ENCODE measurements at places on chromosomes 12 and 14.

DNA sequence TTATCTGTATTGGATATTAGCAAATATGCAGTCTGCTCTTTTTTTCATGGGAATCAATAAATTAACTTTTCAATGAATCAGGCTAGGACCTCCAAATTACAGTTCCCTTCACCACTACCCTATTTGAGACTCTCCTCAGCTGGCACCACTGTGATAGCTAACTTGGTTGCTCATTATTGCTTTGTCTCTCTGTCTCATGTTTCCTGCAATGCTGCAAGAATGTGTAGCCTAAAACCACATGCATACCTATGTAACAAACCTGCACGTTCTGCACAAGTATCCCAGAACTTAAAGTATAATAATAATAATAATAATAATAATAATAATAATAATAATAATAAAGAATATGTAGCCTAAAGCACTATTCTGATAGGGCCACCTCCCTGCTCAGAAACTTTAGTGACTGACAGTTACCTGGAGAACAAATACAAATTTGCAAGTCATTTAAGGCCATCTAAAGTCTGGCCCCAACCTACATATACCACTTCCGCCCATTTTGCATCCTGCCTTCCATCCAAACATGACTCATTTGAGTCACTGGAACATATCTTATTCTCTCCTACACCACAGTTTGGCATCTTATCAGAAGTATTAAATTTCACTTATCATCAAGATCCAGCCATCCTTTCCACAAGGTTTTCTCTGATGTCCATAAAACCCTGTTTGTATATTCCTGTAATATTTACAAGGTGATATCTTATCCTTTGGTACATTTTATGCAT is 215.1 kb downstream of the LRRK2 start:
- DNase-seq: no peak

DNA sequence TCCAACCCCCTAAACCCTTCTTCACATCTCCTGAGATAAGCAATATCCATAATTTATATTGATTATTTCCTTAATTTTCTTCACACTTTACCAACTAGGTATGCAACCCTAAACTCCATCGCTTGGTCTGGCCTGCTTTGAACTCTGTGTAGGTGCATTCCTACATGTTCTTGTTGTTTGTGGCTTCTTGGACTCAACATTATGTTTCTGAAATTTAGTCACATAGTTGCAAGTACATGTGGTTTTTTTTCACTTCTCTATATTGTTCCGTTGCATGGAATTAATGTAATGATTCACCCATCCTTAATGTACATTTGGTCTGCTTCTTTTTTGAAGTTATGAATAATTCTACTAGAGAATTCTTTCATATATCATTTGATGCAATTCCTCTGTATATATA is 1.6 kb upstream of the TAS2R30 start:
- no peak for DNase-seq

GRCh38 chr14:101449114-101449513 is 112.2 kb upstream of the DIO3 start:
- DNase-seq: peak; percentile 89

- DNase-seq: peak; percentile 14
Measured at GRCh38 chr14:34374998-34375740, 86.9 kb downstream of the SPTSSA start.

- peak; percentile 49 for DNase-seq
Measured at GRCh38 chr12:88658009-88658408, 77.7 kb upstream of the KITLG start.

- no peak for DNase-seq
Measured at GRCh38 chr14:93857500-93858283, 69.4 kb upstream of the PRIMA1 start.

- no peak for DNase-seq
Measured at GRCh38 chr12:22971247-22971646, 346.3 kb downstream of the ETNK1 start.

DNA sequence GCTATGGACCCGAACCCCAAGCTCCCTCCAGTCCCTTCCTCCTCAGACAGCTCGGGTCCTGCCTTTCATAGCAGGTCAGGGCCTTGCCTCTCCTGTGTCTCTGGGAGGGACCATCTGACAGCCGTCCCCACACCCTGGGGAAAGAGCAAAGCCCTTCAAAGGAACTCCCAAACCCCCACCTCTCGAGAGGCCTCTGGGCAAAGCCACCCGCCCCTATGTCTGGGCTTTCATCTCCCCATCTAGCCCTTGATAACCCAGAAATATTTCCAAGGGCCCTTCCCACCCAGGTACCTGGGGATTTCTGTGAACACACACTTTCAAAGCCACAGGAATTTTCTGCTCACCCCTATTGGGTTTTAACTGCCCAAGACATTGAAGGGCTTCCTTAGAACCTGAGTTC is 32.1 kb downstream of the SNRNP35 start:
- no peak for DNase-seq

- no peak for DNase-seq
Measured at GRCh38 chr14:70454731-70455130, 2.8 kb downstream of the ADAM21 start.

DNA sequence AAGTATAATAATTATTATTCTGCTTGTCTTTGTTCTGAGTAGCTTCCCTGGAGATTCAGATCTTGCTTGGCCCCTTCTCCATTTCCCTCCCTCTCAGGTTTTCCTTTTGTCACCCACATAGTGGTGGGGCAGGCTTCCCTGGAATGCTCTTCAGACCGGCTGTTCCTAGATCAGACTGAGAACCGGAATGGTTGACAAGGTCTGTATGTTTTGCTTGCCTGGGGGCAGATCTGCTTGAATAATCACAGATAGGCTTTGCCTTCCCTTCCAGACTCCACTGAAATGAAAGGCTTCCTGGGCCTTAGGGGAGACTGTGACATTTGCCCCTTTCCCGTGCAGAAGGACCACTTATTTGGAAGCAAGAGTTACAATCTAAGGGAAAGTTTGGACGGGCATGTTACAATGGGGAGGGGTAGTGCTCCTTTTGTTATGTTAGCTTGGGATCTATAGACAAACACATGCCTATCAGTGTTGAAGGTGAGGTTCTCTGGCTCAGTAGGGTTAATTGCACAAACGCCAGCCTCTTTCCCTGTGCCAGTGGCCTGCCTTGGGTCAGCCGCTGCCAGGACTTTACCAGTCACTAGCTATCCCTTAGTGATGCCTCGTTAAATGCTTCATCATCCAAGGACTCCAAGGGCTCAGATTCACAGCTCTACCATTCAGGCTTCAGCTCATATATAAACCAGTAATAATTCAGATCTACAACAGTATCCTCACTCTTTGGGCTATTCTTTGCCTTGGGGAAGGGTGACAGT is 178.6 kb downstream of the SNAPC1 start:
- DNase-seq: no peak

DNA sequence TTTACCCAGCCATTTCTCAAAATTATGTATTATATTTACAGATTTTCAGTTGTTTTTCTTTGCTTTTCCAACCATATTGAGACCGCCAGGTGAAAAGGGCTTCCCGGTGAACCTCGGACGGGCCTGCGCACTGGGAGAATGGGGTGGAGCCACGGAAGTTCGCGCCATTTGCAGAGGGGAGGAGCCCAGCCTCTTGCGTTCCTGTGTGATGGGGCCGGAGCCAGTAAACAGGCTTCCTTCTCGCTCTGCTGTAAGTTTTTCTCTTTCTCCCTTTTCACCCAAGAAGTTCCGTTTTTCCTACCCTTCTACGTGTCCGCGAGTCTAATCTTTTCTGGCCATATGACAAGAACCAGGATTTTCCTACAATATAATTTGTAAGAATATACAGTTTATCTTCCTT is 1108.8 kb upstream of the SEL1L start:
- DNase-seq: peak; percentile 72

DNA sequence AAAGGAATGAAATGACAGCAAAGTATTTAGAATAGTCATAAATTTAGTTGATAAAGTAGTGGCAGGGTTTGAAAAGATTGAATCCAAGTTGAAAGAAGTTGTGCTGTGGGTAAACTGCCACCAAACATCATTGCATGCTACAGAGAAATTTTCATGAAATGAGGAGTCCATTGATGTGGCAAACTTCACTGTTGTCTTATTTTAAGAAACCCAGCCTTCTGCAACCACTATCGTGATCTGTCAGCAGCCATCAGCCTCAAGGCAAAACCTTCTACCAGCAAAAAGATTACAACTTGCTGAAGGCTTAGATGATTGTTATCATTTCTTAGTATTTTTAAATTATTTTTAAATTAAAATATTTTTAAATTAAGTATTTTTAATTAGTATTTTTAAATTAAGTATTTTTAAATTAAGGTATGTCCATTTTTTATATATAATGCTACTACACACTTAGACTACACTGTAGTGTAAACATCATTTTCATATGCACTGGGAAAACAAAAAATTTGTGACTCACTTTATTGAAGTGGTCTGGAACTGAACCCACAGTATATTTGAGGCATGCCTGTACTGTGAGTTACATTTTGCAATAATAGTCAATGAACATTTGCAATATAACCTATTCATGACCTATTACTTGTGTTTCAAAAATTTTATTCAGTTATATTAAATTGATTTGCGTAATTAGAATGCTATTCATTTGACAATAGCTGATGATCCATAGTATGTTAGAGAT is 67.2 kb upstream of the SYT1 start:
- peak; percentile 81 for DNase-seq

DNA sequence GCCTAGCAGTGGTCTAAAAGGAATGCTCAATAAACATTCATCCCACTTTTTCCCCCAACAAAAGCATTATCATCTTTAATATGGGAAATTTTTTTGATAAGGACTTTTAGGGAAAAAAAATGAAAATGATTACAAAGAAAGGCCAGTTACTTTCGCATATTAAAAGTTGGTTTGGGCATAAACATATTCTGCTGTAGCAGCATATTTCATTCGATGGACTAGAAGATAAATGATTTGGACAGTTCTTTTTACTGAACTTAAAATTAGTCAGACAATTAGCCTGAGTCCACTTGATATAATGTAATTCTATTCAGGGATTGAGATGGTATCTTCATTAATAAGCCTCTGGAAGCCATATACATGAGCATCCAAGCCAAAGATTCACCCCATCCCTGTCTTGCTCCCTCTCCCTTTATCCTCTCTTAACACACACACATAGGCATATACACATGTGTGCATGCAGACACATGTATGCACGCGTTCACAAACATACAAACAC is 299.1 kb downstream of the NUAK1 start:
- DNase-seq: no peak

DNA sequence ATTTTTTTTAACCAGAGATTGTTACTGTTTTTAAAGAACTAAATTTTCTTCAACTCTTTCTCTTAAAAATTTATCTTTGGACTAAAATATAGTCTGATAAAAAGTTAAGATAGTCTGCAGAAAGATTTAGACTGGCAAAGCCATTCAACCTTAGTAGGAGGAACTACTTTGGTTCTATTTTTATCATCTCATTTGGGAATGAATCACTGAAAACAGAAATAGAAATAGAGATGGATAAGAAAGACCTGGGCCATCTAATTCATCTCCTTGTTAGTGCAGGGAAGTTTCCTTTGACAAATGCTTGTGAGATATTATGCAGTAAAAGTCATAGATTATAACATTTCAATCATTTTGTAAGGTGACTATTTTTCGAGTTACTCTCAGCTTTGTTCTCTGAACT is 263.2 kb upstream of the NPAS3 start:
- no peak for DNase-seq

DNA sequence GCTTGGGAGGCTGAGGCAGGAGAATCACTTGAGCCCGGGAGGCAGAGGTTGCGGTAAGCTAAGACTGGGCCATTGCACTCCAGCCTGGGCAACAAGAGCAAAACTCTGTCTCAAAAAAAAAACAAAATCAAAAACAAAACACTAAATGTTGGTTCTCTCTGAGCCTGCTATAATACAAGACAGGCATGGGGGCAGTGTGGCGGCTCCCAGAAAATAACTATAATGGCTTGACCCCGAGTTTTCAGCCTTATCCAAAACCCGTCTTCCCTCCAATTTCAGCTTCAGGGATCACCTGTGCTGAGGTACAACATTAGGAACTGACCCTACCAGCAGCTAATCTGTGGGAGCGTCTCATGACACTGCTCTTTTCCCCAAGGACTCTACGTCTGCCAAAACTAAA is 862 bp downstream of the SLC7A7 start:
- DNase-seq: no peak

DNA sequence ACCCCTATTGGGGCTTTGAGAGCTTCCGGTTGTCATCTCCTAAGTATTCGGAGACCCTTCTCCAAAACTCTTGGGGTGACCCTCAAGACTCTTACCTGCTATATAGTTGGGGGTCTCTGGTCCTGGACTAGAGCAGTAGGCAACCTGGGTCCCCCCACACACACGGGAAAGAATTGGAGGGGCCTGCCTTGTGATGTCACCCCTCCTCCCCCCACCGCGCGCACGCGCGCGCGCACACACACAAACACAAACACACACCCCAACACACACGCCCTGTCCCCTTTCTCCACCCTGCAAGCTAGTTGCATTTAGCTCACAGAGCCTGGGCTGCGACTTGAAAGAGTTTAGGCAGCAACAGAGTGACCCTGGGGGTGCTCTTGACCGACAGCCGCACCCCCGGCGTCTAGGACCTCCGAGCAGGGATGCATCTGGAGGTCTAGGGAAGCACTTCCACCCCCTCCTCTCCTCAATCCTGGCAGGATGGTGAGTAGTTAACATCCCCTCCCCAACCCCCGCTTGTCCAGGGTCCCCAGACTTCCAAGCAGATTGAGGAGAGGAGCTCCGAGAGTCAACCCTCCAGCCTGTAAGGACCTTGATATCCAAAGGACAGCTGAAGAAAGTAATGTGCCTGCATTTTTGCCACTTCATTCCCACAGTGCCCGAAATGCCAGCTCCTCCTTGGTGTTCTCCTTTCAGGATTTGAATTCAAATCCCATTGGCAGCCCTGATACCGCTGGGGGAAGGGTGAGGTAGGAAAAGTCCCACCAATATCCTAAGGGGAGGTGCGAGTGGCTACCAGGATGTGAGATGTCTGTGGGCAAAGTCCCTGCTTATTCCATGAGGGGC is 1.4 kb upstream of the DNAJC14 start:
- DNase-seq: peak; percentile 64

DNA sequence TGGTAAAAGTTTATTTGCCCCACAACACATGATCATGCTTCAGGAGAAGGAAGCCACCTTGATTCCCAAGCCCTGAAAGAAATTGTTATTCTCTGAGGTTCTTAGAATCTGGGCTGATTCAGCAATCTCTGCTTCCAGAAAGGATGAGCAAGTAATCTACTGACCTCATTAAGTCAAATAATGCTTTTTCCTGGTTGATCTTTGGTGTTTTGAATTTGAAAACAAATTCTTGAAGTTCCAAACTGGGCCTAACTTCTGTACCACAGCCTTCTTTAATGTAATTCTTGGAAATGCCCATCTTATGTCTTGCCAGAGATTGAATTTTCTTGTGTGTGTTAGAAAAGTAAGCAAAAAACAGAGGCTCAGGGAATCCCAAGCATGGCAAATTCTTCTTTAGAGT is 319.2 kb upstream of the DDHD1 start:
- no peak for DNase-seq

DNA sequence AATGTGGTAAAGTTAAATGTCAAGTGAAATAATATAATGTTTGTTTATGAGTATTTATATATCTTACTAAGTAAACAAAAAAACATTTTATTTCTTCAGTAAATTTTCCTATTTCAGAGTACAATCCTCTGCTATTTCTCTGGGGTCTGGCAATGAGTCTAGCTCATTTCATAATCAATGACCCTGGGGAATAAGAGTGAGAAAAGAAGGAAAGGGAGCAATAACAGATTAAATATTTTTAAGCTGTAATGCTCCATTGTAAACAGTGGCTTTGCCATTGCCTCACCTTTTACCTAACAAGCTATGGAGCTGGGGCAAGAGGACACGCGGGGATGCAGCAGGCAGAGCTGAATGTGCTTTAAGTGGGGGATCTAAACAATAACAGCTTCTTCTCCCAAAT is 1071.9 kb downstream of the FLRT2 start:
- DNase-seq: no peak

GRCh38 chr12:65464930-65465329 is 186.4 kb downstream of the MSRB3 start:
- no peak for DNase-seq
